ENCODE measurements at places on chromosomes 3 and 15.

GRCh38 chr3:132645058-132645457, 14.6 kb downstream of the ACAD11 start:
- DNase-seq = no peak

DNA sequence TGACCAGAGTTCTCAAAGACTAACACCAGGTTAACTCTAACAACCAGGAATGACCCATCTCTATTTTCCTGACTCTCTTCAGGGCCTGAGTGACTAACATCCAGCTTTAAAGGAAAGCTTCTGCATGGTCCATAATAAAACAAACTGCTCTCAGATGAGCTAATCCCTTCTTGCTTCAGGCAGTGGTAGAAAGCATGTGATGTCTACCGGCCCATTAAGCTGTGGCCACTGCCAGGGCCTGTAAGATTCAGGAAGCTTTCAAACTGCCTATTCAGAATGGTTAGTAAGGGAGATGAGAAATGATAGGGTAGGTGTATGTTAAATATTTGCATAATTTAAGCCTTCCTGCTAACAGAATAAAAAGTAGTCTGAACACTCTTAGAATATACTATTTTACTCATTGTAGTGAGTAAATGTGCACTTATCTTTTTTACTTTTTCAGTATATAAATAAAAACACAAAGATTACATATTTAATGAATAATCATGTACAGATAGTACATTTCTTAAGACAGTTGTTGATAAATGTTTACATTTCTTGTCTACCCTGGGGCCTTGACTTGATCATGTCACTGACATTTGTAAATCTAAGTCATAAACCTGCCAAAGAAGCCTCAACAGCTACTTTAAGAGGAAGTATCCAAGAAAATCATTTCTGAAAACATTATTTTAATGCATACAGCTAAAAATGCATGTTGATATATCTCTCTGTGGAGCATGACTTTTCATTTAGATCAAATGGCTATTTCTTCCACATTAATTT, 222.0 kb downstream of the MCTP2 start:
- DNase-seq = no peak

DNA sequence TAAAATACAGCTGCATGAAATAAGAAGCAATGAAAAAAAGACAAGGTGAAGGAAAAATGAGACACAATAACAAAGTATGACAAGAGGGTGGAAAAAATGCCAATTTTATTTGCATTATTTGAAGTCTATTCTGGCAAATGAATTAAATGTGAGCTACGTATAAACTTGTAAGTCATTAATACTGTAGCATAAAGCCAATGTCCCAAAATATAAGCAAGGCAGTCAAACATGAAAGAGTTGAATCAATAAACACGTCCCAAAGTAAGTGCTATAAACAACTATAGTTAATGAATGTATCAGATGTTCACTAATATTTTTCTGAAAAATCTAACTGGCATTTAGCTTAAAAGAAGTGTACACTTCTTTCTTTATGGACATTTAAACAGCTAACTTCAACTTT, 481.9 kb downstream of the ROBO1 start:
- DNase-seq = no peak

DNA sequence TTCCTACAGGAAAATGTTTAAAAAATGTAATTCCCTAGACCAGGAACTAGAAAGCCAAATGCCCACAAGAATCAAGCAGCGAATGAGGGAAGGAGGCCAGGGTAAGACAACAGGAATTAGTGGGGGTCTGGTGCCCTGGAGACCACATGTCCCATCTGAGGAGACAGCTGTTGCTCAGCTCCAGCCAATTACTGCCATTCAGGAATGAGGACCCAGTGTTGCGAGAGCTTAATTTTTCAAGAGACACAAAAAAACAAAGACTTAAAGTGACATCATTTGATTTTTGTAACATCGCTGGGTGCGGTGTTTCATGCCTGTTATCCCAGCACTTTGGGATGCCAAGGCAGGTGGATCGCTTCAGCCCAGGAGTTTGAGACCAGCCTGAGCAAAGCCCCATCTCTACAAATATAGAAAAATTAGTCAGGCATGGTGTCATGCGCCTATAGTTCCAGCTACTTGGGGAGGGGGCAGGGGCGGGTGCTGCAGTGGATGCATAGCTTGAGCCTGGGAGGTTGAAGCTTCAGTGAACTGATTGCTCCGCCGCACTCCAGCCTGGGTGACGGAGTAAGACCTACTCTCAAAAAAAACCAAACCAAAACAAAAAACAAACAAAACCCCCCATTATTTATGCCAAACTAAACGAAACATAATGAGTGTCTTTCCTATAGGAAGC, 52.8 kb upstream of the LRIG1 start:
- no peak for DNase-seq

DNA sequence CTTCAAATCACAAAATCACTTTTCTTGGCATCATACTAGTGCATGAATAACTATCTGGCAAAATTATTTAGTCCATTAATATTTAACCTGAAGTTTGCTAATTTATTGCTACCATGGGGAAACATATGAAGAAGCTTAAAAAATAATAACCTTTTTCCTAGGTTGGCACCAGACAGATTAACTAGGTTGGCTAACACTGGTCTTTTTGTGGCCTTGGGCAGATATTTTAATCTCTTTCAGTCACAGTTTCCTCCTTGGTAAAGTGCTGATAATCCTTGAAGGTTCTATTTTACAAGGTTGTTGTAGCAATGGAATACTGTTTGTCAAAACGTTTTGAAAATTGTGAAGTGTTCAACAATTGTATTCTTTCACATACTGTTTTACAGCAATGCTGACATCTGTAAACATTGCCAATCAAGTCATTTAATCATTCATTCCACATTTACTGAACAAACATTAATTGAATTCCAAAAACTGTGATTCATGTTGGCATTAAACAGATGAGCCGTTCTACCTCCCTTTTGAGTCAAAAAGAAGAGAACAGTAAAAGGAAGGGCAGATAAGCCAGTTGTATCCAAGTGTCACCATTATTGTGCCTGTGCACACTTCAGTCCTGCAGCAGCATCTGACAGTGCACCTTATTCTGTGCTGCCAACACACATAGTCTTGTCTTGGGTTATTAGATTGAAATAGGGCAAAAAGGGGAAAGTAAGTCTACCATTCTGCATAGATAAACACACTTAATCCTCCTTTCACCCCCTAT, 21.9 kb downstream of the EPHA6 start:
- DNase-seq = no peak

DNA sequence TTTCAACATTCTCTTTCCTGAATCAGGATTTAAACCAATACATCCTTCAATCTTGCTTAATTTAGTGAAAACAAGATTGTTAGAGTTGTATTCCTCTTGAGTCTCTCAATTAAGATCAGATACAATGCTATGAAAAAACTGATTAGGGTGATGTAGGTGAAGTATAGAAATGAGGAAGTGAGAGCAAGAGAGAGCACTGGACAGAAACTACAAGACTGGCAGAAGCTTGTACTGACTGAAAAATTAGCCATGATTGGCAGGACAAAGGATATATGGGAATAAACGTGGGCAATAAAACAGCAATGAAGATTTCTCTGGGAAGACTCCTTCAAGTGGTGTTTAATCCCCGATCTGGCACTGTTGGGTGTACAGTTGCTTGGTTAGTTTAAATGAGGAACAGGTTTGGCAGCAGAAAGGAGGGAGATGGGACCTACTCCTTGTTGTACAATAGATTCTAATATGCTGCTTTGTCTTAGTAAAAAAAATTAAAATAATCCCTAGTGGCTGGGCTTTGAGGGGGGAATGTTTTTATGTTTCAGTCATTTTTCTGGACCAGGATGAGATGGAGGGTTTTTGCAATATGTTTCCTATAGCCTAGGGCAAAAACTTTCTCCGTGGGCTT, 252.7 kb downstream of the SLC9A9 start:
- DNase-seq = no peak

DNA sequence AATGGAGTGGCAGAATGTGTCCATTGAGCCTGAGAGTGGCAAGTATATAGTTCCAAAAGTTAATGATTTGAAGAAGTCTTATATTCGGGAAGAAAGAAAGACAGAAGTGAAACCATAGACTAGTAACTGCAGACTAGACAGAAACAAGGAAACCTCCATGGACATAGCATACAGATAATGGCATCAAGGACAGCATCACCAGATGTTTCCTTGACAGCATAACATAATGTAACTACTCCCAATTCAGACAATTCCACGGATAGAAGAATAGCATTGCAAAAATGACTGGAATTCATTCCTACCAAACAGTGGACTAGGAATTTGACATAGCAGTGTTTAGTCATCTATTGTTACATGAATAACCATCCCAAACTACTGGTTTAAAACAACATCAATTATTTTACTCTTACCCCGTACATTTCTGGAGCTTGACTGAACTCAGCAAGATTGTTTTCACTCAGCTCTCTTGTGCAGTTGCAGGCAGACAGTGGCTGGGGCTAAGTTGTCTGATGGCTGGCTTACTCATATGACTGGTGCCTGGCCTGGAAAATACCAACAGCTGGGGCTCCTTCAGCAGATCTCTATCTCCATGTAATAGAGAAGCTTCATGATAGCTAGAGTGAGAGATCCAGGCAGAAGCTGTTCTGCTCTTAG, 109.7 kb upstream of the GADL1 start:
- peak; percentile 86 for DNase-seq

DNA sequence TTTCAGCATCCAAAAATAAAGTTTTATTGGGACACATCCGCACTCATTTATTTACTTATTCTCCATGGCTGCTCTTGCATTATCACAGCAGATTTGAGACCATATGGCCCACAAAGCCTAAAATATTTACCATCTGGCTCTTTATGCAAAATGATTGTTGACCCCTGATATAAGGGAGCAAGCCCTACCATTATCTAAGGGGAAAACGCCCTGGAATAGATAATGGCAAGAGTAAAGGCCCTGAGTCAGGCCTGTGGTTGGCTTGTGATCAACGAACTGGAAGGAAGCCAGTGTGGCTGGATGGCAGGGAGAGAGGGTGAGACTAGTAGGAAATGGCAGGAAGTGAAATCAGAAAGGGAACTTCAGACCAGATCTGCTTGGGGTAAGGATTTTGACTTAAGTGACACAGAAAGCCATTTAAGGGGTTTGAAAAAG, 24.6 kb upstream of the DMXL2 start:
- DNase-seq = peak; percentile 38

- DNase-seq = no peak
Measured at GRCh38 chr3:97910931-97911351, 61.3 kb downstream of the RIOX2 start.

DNA sequence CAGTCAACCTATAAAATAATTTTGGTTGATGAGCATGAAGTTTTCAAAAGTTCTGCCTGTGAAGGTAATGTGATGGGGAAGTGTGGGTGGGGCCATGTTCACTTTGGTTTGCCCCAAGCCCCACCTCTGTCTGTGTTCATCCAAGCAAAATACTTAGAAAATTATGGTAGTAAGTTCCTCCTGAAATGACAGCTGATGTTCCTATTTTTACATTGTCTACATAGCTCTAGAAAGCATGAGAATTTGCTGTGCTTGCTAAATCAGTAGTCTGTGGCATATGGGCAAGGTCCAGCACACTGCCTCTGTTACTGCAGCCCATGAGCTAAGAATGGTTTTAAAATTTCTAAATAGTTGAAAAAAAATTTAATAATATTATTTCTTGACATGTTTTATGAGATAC, 21.9 kb upstream of the CP start:
- no peak for DNase-seq

DNA sequence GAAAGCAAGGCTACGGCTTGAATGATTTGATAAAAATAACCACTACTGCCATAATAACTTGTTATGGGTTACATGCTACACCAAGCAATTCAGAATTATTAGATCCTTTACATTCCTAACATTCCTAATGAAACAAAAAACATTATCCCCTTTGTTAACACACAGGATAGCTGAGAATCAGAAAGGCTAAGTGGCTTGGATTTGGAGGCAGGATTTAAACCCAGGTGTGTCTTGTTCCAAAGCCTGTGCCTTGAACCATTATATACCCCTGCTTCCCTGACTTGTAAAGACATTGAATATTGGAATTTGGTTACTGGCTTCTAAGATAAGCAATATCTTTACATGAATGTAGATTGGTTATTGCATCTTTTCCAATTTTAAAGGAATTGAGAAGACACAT, 417.1 kb upstream of the GOLIM4 start:
- no peak for DNase-seq

DNA sequence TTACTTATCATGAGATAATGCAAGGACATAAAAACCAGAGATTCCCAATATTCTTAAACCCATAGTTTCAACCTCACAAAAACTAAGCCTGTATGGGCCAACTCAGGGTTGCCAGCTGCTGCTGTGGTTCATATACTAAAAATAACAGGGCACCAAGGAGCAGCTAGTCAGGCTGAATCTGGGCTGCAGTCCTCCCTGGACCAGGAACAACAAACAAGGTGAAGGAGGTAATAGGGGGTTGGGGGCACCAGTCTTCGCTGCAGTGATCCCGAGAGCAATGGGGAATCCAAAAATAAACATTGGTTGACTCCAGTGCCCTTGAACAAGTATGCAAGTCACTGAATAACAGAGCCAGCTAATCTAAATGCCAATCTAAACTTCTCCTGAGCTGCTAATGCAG, 108.9 kb downstream of the MECOM start:
- no peak for DNase-seq

- no peak for DNase-seq
Measured at GRCh38 chr3:39124876-39125840, 17.7 kb downstream of the TTC21A start.

DNA sequence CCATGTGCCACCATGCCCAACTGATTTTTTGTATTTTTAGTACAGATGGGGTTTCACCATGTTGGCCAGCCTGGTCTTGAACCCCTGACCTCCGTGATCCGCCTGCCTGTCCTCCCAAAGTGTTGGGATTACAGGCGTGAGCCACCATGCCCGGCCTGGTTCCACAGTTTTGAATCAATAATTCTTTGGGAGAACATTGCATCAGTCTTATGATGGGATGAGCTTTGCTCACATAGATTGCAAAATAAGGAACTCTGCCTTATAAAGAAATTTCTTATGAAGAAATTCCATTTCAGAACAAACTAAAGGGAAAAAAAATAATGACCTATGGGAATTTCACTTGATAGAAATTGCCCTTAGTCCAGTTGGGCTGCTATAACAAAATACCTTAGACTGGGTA, 15.8 kb upstream of the TMPRSS7 start:
- DNase-seq = no peak

- DNase-seq = no peak
Measured at GRCh38 chr3:178420033-178420432, 116.2 kb upstream of the KCNMB2 start.

- DNase-seq = no peak
Measured at GRCh38 chr15:68213991-68214837, 9.1 kb upstream of the CALML4 start.

GRCh38 chr15:85690561-85691231, 104.0 kb downstream of the KLHL25 start:
- DNase-seq = no peak

DNA sequence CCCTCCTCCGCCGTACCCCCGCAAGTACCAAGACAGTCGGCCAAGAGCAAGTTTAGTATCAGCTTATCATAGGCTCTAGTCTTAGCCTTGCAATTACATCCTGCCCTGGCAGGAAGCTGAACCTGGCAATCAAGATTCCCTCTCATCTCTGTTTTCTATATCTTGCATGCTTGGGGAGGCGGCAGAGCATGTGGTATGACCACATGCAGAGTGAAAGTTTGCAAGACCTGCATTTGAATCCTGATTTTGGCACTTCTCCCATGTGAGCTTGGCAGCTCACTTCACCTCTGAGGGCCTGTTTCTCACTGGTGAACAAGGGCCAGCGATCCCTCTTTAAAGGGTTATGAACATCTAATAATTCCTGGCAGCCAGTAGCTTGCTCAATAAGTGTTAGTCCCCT, 106.1 kb upstream of the FRMD4B start:
- no peak for DNase-seq

Measured in GM04504 (cell line).